ENCODE measurements at places on chromosomes 7 and 10.

GRCh38 chr10:51602326-51602725 lies 97.1 kb downstream of the CSTF2T start:
- DNase-seq, result no peak

DNA sequence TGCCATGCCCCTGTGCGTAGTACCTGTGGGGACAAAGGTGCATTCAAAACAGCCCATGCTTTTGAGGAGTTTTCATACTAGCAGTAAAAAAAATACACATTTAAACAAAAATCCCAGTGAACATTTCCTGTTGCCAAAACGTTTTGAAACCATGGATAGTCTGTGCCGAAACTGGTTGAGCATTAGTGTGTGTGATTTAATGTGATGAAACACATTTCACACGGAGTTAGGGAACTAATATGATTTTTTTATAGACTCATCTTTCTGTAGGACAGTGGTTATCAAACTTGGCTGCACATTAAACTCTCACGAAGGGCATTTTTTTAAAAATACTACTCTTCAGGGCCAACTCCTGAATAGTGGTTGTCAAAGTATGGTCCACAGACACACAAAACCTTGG lies 111.8 kb upstream of the CREB5 start:
- DNase-seq, result no peak

GRCh38 chr10:106997721-106998120 lies 166.8 kb downstream of the SORCS1 start:
- no peak for DNase-seq

- DNase-seq, result no peak
Measured at GRCh38 chr10:114279289-114279688, 40.2 kb downstream of the VWA2 start.

DNA sequence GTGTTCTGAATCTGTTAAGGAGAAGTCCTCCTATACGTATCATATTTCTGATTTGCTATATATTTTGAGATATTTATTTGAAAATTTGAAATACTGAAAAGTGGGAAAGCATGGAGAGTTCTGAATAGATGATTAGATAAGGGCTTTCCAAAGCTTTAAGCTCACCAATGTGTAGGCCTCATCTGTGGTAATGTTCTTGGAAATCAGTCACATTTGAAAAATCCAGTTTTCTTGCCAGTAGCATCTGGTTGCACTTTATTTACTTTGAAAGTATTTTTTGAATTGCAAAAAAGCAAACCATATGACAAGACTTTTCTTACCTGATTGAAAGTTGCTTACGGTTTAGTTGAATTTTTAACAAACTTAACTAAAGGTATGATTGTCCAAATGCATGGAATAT lies 21.7 kb downstream of the ADD3 start:
- DNase-seq, result no peak

GRCh38 chr10:70528741-70529362 lies 50.3 kb downstream of the PALD1 start:
- peak; percentile 46 for DNase-seq

- no peak for DNase-seq
Measured at GRCh38 chr10:43123361-43124093, 14.7 kb upstream of the CSGALNACT2 start.

GRCh38 chr7:140738280-140738679 lies 41.8 kb downstream of the NDUFB2 start:
- DNase-seq, result no peak

DNA sequence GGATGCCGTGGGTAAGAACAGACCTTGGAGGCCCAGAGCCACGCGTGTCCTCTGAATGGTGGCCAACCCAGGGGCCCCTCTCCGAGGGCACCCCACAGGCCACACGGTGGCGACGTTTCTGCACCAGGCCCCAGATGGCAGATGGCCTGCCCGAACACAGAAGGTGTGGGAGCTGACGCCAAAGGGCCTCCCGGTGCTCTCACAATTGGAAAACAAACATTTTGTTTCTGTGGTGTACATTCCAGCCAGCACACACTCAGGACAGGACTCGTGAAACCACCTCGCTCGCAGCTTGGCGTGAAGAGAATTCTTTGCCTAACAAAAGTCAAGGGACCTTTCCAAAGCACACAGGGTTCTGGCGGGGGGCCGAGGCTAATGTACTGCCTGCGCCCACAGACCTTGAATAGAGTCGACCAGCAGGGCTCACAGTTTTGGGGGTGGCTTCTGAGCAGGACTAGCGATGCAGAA lies 112.1 kb downstream of the FAM53B start:
- no peak for DNase-seq

DNA sequence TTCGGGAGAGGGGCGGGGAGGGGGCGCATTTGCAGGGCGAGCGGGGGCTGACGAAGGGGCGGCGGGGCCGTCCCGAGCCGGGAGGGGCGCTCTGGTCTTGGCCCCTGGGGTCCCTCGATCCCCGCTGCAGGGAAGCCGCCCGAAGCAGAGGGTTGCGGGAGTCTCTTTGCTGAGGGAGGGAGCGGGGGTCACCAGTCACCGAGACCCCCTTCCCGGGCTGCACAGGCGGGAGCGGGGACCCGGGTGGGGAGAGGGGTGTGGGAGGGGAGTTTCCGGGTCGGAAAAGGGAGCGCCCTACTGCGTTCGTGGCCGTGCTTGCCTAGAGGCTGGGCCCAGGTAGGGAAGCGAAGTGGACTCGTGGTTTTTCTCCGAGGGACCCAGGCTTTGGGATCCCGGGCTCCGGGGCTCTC lies 422 bp downstream of the AP1S1 start:
- no peak for DNase-seq

DNA sequence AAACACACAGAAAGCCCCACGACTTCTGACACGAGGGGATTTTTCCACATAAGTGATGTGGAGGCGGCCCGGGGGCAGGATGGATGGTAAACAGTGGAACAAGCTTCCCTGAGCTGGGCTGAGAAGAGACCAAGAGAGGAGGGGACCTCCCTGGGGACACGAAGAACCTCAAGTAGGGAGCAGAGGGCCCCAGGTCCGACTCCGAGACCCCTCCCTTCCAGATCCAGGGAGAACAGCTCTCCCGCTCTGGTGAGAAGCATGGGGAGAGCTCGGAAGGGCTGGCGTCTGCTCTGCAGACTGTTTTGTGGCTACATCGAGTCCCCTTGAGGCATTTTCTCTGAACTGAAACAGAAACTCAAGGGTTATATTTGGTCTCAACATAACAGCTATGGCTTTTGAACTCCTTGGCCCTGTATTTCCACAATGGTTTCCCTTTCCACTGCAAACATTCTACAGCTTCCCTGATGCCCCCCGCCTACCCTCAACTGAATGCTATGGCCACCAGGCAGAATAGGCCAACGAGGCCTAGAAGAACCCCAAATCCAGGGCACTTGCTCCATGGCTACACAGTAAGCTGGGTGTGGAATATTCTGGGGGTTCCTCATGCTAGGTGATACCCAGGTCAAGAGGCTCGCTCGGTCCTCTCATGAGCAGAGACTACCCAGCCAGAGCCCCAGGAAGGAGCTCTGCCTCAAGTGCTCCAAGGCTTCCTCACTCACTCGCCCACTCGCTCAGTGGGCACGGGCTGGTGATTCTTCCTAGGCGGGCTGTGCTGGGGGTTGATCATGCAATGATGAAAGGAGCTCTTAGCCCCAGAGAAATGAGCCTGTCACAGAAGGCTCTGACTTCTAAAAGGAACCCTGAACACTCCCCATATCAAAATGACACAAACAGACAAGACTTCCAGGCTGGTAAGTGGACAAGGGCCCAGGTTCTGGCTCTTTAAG lies 47.5 kb downstream of the FAM53B start:
- DNase-seq, result peak; percentile 74

DNA sequence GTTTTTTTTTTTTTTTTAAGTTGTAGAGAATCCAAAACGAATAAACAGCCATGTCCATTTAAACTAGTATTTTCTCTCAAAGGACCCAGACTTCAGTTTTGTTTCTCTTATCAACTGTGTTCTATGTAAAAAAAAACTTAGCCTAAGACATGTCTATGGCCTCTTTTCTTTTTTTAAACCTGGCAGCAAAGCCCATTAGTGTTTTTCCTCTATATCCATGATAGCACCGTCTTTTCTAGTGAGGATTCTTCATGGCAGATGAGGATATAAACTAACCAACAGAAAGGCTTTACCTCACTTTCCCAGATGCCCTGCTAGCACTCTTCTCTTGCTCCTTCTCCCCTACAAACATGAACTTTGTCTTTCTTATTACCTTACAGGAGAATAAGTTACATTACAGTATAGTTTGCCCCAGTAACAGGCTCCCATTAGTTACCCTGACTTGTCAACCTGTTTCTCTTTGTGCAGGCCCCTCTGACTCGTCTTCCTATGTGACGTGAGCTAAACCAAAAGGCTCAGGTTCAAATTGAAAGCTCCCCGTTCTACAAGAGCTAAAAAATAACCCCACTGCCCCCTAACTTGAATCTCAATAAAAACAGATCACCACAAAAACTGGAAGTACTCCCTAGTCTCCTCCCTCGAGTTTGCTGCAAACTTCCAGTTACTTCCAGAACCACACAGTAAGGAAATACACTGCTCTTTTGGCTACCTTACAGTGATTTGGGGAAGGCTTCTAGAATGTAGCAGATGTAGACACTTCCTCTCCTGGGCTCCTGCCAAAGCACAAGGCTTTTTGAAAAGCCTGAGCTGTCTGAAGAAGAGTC lies 20.1 kb downstream of the P4HA1 start:
- DNase-seq, result no peak

DNA sequence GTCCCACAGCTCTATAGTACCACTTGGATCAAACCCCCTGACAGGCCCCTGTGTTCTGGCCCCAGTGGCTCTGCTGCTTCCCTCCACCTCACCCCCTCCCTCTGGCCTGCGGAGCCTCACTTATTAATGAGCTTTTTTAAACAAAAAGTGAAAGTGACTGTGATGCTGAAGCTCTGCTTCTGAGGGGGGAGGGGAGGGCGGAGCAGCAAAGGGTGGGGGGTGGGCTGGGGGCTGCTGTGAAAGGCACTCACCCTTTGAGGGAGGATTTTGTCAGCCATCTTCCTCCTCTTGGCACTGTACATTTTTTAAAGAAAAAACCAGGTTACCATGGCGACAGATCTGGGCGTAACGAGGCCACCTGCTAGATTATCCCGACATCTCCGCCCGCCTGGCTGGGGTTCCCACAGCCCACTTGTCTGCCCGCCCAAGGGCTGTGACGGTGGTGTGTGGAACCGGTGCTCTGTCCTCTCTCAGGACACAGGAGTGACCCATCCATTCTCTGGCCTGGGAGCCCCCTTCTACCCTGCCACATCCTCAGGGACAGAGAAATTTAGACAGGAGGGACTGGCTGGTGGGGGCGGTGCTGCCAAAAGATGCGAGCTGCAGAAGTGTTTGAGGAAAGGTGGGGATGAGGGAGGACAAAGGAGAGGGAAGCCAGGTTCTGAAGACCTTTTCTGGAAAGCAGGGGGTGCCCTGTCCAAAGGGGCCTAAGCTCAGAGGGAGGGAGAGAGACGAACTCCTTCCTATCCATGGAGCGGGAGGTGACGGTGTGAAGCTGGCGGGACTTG lies 4.9 kb downstream of the SMARCD3 start:
- no peak for DNase-seq

GRCh38 chr7:31455844-31456243 lies 58.0 kb upstream of the ITPRID1 start:
- DNase-seq, result no peak

GRCh38 chr7:72244826-72245398 lies 167.2 kb downstream of the CALN1 start:
- no peak for DNase-seq

GRCh38 chr7:4281231-4281993 lies 400.7 kb upstream of the FOXK1 start:
- DNase-seq, result no peak

DNA sequence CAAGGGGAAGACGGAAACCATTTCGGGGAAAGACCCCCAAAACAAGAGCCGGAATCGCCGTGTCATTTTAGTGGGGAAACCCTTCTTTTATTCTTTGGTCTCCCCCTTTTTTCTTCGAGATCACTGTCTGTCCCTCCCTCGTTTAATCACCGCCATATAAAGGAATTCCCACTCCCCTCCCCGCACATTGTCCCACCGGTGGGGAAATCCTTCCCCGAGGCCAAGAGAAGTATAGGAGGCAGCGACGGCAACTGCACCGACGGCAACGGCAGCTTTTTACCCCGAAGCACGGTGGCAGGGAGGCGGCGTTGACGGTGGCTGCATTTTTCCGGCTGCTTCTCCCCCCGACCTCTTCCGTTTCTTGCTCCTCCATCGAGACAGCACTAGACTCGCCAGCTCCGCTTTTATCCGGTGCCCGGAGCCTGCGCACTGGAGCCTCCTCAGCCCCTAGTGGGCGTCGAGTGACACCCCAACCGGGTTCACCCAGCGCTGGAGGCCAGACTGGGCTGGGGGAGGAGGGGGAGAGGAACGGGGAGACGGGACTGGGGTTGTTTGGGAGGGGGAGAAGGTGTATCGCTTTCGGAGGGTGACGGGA lies 687 bp upstream of the KMT2E start:
- DNase-seq, result peak; percentile 59

- DNase-seq, result no peak
Measured at GRCh38 chr10:77687621-77688020, 50.0 kb upstream of the KCNMA1 start.

DNA sequence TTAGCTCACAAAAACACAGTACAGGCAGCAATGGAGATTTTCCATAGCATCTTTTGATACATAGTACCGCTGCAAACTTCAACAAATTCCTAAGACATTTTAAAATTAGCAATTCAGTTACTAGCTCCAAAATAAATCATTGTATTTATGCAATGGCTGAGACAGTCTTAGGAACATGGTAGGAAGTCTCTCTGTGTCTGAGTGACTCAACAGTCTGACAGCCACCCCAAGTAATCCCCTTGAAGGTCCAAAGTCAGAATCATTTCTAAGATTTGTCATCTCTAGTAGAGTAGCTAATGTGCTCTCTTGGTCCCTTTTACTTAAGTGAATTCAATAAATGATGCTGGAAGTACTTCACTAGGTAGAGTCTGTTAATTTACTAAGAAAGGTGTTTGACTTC lies 93.8 kb upstream of the NOBOX start:
- no peak for DNase-seq

DNA sequence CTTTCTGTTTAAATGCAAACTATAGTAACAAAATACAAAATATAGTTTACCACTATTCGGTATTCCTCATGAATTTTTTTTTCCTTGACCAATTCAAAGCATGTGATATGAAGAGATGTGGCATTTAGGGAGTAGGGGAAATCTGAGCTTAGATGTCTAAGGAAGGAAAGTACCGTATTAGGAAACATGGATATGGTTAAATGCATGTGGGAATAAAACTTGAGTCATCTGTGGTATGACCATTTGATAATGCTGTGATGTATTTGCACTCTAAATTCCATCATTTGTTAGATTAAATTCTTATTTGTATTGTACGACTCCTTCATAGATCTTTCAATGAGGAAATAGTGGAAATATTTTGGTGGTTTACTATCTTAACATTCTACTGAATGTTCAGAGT lies 19.7 kb downstream of the AHR start:
- DNase-seq, result no peak

All from GM19239 (cell line).